ENCODE measurements at places on chromosomes 12 and 14. TPM values are rescaled to one million over a fixed set of nuclear protein-coding genes. Genes with fewer than 3 reads are reported as not detected.

GRCh38 chr12:30694412-30695198 is 1.1 kb downstream of the IPO8 start:
- peak; percentile 61 for DNase-seq

GRCh38 chr12:85713373-85713772 is 122.8 kb downstream of the RASSF9 start:
- DNase-seq, result no peak

Gene APOLD1
- total RNA-seq, result 18.9 TPM

DNA sequence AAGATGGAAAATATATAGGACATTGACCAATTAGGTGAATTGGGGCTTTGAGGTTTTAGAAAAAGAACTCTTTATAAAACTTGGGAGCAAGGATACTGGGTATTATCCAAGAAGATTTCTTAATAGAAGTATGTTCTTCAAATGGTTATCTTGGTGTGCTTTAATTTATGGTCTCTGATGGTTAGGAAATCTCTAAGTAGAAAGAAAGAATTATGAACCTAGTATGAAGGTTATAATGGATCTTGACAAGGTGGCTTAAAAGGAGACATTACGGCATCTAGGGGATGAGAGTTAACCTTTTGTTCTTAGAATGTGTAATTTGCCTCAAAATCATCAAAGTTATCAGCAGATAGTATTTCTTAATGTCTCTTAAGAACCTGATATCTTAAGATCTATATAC is 210.4 kb upstream of the PRICKLE1 start:
- DNase-seq, result no peak

DNA sequence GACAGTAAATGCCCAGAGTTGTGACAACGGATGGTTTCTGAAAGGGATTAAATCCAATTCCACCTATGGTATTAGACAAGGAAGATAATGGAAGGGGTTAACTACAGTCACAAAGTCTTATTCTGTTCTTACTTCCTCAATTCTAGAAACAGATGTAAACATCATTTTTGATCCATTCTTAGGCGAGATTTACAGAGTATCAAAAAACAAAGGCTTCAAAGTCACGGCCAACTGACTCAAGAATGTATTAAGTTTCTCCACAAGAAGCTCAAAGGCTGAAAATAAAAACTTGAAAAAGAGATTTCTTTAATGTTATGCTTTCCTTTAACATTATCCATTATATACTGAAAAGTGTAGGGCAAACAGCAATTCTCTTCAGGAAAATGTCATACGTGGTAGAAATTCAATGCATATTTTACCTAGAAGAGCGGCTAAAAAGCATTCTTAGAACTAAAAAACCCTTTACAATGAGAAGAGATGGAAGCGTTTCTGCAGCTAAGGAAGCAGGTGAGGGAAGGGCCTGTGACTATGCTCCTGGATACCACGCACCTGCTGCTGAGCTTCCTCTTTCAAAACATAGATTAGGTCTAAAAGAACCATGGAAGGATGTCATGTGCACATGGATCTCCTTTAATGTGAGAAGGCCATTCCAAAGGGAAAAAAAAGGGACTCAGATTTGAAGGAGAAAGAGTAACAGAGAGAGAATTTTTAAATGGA is 185.8 kb downstream of the STXBP6 start:
- no peak for DNase-seq

DNA sequence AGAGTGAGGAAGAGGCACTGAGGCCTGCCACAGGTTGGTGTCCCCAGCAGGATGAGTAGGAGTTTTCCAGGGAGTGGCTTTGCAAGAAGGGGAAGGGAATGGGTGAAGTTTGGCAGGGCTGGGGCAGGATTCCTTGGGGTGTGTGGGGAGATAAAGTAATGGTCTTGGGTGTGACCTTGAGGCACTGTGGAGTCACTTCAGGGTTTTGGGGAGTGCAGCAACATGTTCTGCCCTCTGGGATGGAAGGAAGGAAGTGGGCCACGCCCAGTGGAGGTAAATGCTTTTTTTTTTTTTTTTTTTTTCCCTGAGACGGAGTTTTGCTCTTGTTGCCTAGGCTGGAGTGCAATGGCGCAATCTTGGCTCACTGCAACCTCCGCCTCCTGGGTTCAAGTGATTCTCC is 108.9 kb downstream of the ADCK1 start:
- DNase-seq, result no peak

Gene LLPH
- total RNA-seq, result 16.5 TPM

DNA sequence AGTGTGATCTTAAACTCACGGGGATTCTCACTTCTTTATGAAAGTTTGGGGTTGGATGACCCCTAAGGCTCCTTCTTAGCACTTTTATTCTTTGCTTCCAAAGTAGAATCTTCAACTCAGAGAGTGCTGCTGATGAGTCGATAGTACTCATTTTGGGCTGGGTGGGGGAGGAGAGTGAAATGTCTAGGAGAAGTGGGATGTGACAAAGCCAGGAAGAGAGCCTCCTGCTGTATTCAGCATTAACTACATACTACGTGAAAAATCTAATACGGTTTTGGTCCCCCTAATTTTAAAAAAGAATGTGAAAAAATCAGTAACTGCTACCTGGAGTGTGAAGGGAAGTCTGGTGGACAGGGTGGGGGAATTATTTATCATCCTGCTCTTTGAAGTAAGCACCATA is 148.3 kb downstream of the SAMD4A start:
- DNase-seq, result peak; percentile 37

DNA sequence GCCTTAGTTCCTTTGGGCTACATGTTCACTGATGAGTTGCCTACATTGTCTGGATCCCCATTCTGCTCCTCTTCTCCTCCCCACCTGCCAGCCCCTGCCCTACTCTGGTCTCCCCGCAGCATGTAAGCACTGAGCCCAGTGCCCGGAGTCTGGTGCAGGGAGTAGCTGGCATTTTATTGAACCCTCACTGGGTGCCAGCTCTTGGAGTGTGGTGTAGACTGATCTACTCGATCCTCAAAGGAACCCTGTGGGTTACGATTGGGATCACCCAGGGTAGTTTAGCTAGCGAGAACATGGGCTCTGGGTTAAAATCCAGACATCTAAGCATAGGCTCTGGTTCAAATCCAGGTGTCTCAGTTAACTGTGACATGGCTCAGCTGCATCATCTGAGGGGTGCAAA is 8.3 kb upstream of the SERPINA6 start:
- DNase-seq, result no peak

Gene KIF5A
- total RNA-seq, result 0.37 TPM

- DNase-seq, result peak; percentile 90
Observed at GRCh38 chr12:58803908-58804307, 116.4 kb downstream of the LRIG3 start.

DNA sequence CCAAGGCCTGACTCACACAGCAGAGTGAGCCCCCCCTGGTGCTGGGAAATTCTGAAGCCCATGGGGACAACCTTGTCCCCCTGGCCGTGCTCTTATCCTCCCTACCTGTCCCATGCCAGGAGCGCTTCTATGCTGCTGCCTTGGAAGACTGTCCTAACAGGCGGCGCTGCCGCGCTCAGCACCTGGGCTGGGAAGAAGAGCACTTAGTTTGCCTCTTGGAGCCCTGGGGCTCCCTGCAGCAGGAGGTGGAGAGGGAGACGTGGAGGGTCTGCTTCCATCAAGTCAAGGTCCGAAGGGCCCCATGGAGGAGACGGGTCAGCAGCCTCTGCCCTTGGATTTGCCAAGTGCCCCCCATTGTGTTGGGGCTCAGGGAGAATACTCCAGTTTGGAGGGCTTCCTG is 300.5 kb downstream of the CACNA1C start:
- no peak for DNase-seq

Gene RNASE2
- total RNA-seq, result not detected

GRCh38 chr12:120689397-120690082 is 2.6 kb downstream of the MLEC start:
- no peak for DNase-seq

GRCh38 chr12:56629459-56630179 is 507 bp downstream of the BAZ2A start:
- DNase-seq, result peak; percentile 32

DNA sequence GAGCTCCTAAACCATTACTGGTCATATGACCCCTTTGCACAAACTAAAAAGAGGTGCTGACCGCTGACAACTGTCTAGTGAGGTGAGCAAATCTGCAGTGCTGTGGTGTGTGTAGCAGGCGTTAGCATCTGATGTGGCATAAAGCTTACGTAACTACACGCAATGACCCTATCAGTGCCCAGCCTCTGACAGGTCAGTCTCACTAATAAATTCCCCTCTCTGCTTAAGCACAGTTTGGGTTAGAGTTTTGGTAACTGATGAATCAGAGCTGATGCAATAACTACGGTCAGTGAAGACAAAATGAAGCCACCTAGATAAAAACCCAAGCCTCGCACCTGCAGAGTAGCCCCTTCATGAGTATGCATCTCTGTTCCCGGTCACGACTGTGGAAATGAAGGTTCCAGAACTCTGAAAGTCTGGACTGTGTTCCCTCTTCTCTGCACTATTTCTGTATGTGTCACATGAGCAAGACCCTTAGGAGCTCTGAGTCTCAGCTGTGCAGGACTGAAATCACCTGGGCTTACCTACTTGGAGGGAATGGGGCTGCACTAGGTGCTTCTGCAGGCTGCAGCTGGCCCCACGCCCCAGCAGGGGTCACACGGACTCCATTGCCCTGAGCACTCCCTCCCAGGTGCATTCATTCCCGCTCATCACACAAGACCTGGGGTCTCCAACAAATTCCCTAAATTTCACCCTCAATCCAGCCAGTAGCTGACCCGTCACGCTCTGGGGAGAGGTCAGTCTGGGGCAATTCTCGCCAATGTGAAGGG is 54.4 kb downstream of the RIMBP2 start:
- DNase-seq, result no peak

DNA sequence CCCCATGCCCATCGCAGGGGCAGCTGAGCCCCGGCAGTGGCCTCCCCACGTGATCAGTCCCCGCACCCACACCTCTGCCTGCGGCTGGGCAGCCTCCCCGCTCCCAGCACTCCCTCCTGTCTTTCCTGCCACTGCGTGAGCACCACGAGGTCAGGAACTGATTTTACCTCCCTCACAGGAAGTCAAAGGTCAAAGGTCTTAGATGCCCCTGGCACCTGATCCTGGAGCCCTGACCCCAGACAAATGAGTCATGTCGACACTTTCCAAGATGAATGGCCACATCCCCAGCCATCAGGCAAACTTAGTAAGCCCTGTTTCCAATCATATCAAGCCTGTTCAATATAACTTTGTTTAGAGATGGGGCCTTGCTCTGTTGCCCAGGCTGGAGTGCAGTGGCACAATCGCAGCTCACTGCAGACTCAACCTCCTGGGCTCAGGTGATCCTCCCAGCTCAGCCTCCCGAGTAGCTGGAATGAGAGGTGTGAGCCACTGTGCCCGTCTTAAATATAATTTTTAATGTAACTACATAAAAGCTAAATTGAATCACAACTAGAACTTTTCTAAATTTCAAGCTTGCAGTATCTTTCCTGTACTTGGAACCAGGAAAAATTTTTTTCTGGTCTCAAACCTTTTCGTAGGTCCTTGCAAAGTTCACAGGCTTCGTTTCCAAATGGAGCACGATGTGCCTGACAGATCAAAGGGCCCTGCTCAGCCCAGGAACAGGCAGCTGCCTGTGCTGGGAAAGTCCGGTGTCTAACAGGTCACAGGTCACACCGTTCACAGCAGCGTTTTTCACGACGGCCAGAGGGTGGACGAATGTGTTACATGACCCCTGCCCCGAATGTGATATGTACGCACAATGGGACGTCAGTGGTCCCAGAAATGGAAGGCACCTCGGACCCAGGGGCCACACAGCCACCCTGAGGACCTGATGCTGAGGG is 1.9 kb downstream of the LRCOL1 start:
- DNase-seq, result no peak

DNA sequence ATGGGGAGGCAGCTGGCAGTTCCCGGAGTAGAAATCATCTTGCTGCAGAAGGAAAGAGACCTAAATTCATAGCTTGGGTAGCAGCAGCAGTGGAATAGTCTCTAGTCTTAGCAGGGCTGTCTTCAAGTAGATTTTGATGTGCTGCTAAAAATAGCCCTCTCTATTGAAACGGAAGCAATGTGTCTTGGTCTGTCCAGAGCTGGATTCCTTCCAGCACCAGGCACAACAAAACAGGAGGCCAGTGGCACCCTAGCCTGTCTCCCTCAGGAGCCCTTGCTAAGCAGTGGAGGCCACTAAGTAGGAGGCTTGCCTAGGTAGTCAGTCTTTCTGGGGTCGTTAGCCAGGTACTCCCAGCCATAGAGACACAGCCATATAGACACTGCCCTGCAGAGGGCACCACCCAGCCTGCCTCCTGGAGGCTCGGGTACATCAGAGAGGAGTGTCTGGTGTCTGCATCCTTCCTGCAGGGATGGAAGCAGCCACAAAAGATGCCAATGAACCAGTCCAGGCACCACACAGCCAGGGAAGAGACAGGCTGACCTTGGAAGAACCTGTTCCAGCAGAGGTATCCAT is 97.5 kb downstream of the CRACR2A start:
- DNase-seq, result no peak

GRCh38 chr12:128069359-128069997 is 197.5 kb upstream of the TMEM132C start:
- DNase-seq, result peak; percentile 64

DNA sequence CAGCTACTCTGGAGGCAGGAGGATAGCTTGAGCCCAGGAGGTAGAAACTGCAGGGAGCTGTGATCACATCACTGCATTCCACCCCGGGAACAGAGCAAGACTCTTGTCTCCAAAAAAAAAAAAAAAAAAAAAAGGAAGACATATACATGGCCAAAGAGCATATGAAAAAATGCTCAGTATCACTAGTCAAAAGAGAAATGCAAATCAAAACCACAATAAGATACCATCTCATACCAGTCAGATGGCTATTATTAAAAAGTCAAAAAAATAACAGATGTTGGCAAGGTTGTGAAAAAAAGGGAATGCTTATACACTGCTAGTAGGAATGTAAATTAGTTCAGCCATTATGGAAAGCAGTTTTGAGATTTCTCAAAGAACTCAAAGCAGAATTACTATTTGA is 174.8 kb upstream of the ATF7IP start:
- DNase-seq, result peak; percentile 9

Data from M059J (cell line).